ENCODE measurements at places on chromosomes 4 and X.

DNA sequence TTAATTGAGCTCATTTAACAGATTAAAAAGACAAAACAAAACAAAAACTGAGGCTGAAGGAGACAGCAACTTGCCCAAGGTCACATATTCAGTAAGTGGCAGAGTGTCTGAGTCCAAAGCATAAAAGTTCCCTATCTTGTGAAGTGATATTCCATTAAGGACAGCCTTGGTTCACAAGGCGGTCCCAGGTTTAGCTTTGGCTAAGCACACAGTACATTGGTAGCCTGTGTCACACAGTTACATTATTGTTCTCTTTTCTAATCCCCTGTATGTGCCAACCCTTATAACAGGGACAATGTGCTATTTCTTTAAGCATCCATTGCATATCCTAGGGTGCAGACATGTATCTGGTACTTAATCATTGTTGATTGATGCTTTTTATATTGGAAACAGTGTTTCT, 139.9 kb downstream of the NPNT start:
- DNase-seq = no peak

GRCh38 chr4:90357117-90357710, 230.0 kb downstream of the CCSER1 start:
- peak; percentile 29 for DNase-seq

DNA sequence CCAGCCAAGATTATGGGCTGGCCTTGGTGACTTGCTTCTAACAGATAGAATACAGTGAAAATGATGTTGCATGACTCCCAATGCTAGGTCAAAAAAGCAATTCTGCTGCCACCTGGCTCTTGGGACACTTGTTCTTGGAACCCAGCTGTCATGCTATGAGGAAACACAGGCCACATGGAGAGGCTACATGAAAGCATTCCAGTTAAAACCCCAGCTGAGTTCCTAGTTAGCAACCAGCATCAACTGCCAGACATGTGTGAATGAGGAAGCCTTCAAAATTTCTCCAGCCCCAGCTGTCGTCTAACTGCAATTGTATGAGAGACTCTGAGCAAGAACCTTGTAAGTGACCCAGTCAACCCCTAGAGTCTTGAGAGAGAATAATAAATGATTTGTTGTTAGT, 105.2 kb upstream of the FGF16 start:
- peak; percentile 47 for DNase-seq

DNA sequence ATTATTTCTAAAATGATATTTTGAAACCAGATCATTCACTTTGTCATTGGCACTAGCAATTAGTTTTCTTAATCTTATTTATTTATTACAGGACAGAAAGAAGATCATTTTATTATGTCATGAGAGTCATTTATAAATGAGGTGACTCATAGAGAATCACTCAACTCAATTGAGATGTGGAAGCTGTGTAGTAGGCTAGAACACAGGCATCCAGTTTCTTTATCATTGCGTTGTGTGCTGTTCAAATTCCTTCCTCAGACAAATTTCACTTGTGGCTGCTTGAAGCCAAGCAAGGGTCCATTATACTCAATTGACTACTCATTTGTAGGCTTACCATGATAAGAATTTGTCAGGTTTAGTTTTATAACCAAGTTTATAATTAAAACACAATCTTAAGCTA, 87.6 kb downstream of the MRPL1 start:
- no peak for DNase-seq

DNA sequence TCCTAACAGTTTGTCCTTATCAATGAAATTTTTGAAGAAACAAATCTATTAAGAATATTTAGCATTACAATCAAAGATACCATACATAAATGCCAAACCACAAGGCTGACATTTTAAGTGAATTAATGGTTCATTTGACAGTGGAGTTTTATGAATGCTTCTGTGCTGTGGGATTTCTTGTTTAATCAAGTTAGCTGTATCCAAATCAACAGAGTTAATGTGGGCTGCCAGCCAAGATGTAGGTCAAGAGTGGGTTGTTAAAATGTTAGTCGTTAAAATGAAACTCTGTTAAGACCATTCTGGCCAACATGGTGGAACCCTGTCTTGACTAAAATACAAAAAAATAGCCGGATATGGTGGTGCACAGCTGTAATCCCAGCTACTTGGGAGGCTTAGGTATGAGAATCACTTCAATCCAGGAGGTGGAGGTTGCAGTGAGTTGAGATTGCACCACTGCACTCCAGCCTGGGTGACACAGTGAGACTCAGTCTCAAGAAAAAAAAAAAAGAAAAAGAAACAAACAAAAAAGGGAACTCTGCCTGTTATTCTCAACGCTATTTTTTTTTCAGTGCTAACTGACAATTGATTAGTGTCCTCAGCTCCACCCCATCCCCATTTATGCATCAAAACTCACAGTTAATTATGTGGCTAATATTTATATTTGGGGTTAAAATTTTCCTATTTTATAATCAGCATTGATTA, 20.2 kb downstream of the GPAT3 start:
- DNase-seq = no peak

GRCh38 chr4:55386073-55386472, 9.7 kb upstream of the TMEM165 start:
- DNase-seq = no peak

DNA sequence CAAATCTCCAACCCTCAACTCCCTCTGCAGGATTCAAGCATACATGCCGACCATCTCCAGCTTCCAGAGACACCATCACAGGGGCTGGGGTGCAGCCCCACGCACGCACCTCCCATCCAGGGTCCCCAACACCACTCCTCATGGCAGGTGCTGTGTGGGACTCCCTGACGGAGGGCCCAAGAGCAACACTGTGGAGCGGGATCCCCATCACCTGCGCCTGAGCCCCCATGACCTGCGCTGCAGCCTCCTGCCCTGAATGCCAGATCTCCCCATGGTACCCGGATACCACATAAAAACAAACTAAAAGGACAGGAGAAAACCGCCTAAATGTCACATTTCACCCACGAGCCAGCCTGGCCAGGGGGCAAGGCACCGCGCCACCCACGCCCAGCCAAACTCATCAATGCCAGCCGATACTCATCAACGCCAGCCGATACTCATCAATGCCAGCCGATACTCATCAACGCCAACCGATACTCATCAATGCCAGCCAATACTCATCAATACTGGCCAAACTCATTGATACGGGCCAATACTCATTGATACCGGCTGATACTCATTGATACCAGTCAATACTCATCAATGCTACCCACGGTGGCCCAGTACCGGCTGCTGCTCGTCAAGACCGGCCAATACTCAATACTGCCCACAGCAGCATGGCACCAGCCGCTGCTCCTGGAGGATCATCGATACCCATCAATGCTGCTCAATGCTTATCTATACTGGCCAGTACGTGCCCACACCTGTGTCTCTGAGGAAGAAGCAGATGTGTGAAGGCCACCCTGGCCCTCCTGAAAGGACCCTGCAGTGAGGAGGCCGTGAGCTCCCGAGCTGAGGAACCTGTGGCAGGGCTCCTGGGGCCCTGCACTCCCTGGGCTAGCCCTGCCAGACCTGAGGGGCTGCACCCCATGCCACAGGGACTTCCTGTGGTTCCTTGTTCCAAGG, 6.2 kb downstream of the CTBP1 start:
- no peak for DNase-seq

GRCh38 chrX:111504941-111505340, 6.5 kb upstream of the SERTM2 start:
- DNase-seq = no peak

- no peak for DNase-seq
These were observed 48.1 kb downstream of the PCDH7 start for GRCh38 chr4:30768277-30768676.

DNA sequence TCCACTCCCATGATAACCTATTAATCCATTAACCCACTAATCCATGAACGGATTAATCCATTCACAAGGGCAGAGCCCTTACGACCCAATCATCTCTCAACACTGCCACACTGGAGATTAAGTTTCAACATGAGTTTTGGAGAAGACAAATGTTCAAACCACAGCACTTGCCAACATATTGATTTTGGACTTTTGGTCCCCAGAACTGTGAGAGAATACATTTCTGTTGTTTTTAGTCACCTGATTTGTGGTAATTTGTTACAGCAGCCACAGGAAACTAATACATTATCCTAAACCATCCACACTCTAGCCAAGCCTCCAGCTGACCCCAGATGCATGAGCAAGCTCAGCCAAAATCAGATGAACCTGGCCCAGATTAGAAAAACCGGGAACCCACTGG, 22.4 kb downstream of the SEC24D start:
- DNase-seq = no peak

- no peak for DNase-seq
These were observed 27.2 kb downstream of the NOP14 start for GRCh38 chr4:2935762-2936743.

- no peak for DNase-seq
These were observed 146.1 kb upstream of the PACRGL start for GRCh38 chr4:20554134-20554533.

- DNase-seq = no peak
These were observed 227.6 kb upstream of the HDX start for GRCh38 chrX:84729809-84730208.

DNA sequence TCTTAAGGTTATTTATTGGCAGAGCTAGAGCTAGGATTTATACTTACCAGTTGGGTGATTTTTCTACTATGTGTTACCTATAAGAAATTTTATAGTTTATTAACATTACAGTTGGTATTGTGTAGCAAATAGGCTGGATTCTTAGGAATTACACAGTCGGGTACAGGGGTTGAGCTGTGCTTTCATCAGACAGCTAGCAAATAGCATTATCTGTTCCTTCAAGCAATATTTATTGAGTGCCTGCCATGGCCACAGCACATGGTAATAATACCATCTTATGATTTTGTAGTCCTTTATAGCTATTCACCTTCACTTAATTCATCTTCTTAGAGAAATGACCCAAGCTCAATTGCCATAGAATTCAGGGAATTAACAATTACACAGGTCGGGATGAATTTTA, 109.4 kb upstream of the PACRGL start:
- no peak for DNase-seq

DNA sequence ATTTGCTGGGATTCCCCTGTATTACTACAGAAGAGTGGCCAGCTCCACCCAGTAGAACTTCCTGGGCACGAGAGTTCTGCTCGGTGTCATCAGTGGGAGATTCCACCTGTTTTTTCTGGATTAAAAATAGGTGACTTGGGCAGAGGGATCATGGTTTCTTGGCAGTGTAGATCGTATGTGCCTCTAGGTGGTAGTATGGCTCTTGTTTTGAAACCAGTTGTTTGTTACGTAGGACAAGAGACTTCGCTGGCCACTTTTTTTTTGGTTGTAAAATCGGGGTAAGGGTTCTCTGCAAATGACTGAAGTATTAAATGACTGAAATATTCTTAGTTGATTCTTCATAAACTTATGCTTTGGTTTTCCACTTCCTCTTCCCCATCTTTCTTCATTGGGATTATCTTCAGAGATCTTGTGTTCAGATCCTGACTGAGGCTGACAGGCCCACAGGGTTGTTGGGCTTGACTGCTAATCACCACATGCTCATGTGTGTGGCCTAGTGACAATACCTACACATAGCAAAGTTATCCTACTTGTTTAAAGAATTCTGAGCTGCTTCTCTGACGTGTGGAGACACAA, 43.8 kb upstream of the WDR1 start:
- DNase-seq = no peak

DNA sequence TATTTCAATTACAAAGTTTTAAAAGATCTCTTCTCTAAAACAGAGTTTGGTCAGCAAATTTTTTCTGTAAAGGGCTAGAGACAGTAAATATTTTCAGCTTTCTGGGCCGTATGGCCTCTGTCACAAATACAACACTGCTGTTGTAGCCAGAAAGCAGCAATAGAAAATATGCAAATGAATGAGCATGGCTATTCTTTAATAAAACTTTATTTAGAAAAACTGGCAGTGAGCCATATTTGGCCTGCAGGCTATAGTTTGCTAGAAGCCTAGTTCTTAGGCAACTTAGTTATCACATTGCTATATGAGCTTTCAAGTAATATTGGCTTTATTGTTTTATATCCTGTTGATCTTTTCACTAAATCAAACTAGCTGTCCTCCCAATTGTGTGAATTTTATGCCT, 26.5 kb upstream of the XK start:
- DNase-seq = no peak

DNA sequence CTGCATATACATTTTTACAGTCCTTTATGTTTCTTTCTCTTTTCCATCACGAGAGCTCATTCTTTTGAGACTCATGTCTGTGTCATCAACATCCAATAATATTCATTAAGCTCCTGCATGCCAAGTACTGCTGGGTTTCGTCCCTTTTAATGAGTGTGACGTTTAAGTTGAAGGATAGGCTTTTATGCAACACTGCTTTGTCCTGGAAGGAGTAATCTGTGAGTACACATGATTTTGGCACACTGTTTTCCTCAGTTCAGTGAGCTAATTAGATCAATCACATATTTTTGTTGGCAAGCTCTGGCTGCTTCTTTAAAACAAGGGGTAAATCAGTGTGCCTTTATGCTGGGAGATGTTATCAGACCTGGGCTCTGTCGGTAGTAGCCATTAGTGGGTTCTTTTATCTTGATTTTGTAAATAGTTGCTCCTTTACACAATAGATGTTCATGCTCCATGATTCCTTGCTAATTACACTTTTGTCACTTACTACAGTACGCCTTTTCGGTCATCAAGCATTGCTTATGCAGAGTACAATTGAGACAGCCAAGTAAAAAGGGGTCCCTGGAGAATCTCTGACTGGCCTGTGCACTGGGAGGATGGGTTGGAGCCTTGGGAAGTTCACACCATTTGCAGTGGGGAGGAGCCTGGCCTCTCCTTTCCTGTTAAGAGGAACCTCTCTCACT, 132.6 kb downstream of the FHIP1A start:
- DNase-seq = no peak

DNA sequence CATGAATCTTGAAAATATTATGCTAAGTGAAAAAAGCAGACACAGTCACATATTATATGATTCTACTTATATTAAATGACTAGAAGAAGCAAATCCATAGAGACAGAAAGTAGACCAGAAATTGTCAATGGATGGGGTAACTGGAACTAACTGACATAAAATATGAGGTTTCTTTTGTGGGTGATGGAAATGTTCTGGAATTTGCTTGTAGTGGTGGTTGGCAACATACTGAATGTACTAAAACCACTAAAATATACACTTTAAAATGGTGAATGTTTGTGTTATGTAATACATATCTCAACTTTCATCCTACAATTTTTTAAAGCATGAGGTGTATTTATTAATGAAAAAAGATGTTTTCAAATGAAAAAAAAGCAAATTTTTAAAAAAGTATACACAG, 14.7 kb downstream of the CNOT6L start:
- no peak for DNase-seq

DNA sequence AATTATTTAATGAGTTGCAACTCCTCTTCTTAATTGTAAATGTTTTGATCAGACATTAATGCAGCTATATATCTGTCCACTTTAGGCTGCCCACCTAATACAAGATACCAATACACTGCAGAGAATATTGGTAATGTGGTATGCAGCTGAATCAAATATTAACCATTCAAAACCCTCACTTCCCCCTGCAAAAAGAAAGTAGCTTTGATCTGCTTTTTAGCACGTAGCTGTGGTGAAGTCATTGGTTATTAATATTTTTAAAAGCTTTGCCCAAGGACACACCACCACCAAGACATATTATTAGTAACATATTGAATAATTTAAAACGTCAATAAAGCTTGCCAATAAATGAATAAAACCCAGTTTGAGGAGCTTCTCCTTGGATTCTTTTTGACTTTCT, 28.6 kb upstream of the CYP2U1 start:
- DNase-seq = no peak

- DNase-seq = no peak
These were observed 223.1 kb downstream of the AFF2 start for GRCh38 chrX:148723551-148723950.

- DNase-seq = no peak
These were observed 268.1 kb downstream of the LAS1L start for GRCh38 chrX:65266482-65266881.

GRCh38 chr4:19698961-19699360, 552.7 kb upstream of the SLIT2 start:
- no peak for DNase-seq

GRCh38 chrX:44162964-44163475, 180.5 kb downstream of the EFHC2 start:
- no peak for DNase-seq

All from GF-D8 (cell line).